ENCODE measurements at places on chromosomes 1 and 21. TPM values are rescaled to one million over a fixed set of nuclear protein-coding genes. Genes with fewer than 3 reads are reported as not detected.

- no peak for DNase-seq
Observed at GRCh38 chr1:182149411-182149965, 88.0 kb upstream of the ZNF648 start.

DNA sequence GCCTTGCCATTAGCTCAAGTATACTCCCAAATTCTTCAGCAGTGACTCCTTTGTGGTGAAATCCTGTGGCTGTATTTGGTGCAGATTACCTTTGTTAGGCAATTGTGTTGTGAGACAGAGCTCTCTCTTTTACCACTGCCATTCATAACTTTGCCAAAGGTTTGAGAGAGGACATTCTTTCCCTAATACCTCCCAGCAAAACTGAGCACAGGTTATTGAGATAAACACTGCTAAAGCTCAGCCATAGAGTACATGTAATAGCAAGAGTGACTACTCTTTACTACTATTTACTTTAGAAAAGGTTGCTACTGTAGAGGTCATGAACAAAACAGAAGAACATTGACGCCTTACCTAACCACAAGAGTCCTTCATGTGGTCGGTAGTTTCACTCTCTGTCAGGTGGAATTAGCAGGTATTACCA lies 514.0 kb upstream of the ADAMTS5 start:
- DNase-seq, result no peak

- peak; percentile 38 for DNase-seq
Observed at GRCh38 chr1:1678581-1679380, 13.8 kb downstream of the SLC35E2B start.

GRCh38 chr1:182015360-182015759 lies 46.2 kb downstream of the ZNF648 start:
- no peak for DNase-seq

Gene CHD5
- 0.83 TPM for total RNA-seq

Gene FCRL2
- 0.42 TPM for total RNA-seq

Gene KRTAP19-3
- not detected for total RNA-seq

Gene ARTN
- total RNA-seq, result 5.7 TPM

Measured in ureter (tissue), 1 donor.